Activated naive CD8-positive, alpha-beta T cell treated with anti-CD3 and anti-CD28 coated beads, Interleukin-2, amount 50 U/mL, for 24 hours (primary cell): ENCODE measurements at places on chromosomes 4 and X.

- DNase-seq = no peak
Observed at GRCh38 chr4:169259271-169259670, 11.5 kb downstream of the SH3RF1 start.

GRCh38 chr4:187562345-187562744 is 433.2 kb upstream of the ZFP42 start:
- DNase-seq = no peak

- DNase-seq = no peak
Observed at GRCh38 chr4:167421201-167421600, 186.9 kb upstream of the SPOCK3 start.

GRCh38 chr4:57064811-57065711 is 45.1 kb downstream of the IGFBP7 start:
- no peak for DNase-seq

GRCh38 chr4:92519727-92520126 is 216.0 kb downstream of the GRID2 start:
- no peak for DNase-seq

DNA sequence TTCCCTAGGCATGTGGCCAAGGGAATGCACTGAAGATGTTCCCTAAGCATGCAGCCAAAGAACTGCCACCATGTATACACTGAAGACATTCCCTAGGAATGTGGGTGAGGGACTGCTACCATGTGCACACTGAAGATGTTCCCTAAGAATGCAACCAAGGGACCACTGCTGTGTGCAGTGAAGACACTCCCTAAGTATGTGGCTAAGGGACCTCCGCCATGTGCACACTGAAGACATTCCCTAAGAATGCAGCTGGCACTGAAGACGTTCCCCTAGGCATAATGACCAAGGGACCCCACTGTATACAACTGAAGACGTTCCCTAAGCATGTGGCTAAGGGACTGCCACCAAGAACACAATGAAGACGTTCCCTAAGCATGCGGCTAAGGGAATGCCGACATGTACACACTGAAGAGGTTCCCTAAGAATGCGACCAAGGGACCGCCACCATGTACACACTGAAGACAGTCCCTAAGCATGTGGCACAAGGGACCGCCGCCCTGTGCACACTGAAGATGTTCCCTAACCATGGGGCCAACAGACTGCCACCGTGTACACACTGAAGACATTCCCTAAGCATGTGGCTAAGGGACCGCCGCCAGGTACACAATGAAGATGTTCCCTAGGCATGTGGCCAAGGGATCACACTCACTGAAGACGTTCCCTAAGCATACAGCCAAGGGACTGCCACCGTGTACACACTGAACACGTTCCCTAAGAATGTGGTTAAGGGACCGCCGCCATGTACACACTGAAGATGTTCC is 25.6 kb downstream of the DHRSX start:
- no peak for DNase-seq

DNA sequence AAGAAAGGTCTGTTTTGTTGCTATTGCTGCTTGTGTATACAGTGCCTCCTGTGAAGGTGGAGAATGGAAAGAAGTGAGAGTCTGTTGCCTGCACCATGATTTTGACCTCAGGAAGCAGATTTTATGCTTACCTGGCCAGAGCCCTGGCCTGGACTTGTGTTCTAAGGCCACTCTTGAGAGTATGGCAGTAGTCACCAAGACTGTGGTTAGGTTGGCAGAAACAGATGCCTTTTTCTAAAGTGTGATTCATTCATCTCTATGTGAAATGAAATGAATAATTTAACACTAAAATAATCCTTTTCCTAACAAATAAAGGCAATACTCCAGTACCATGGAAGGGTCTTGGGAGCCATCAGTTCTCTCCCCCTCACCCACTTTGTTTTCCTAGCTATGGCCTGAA is 161.8 kb downstream of the DCLK2 start:
- no peak for DNase-seq

- no peak for DNase-seq
Observed at GRCh38 chrX:33892670-33893069, 239.4 kb downstream of the FAM47A start.

DNA sequence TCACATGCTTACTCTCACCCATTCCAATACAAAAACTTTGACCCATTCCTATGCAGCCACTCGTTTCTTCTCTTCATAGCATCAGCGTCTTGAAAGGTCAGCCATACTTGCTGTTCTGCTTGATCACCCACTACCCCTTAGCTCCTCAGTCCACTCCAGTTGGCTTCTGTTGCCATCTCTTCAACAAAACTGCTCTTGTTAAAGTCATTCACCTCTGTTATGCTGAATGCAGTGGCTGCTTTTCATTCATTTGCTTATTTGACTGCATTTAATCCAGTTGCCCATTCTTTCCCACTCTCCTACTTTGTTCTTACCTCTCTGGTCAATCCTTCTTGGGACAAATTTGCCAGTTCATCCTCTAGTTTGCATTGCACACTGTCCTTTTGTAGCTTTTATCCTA is 24.9 kb downstream of the CEP135 start:
- DNase-seq = no peak

DNA sequence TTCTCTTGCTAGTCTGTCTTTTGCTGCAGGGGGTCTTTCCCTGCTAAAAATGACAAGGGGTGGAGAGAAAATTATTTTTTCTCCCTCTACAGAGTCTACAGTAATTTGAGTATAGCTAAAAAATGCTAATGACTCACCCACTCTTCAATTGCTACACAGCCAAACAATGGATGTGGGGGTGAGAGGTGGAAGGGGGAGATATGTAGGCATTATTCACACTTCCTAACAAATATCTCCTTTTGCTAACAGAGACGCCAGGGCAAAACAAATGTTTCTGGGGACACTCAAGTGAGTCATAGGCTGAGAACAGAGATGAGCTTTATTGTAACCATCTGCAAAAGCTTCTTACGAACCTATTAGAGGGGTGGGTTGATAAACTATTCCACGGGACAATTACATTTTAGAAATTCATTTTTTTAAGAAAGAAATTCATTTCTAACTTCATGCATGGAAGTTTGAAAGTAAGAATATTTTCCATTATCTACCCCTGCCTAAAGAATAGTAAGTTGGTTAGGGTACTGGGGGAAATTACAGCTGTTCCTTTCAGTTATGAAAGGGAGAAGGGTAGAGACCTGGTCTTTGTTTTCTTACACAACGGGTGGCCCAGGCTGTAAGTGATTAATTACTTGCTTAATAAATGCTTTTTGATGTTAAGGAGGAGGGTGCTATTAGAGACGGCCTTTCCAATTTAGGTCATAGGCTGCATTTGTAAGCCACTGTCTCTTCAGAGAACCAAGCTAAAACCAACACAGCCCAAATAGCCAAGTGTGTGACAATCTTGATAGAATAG is 12.8 kb downstream of the SCD5 start:
- DNase-seq = no peak

- no peak for DNase-seq
Observed at GRCh38 chr4:73690051-73690738, 50.2 kb upstream of the CXCL8 start.

DNA sequence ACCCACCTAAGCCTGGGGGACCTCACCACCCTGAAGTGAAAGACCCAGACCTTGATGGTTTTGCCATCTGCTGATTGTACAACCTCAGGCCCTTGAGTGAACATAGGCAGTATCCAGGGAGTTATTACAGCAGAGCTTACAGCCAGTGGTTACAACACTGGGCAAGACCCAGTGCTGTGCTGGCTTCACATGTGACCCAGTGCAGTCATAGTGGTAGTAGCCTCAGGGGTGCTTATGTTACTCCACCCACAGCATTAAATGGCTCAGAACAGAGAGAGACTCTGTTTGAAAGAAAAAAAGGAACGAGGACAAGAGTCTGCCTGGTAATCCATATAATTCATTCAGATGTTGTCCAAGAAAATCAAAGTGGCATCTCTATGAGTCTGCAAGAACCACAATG is 45.2 kb upstream of the DACH2 start:
- DNase-seq = no peak

DNA sequence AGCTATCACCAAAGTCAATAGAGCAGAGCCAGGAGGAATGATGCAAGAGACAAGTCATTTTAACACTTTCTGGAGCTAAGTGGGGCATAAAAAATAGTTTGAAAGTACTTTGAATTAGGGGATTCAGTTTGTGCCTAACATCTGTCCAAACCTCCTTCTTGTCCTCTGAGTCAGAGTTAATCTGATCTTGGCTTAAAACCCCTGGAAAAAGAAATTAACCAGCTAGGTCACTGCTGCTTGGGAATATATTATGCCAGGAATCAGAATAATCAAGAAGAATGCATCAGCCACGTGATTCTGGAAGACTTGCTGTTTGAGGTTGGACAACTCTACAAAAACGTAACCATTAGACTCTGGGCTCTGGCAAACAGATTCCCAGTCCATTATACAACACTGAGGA is 45.3 kb upstream of the EDA2R start:
- no peak for DNase-seq

GRCh38 chrX:17328837-17329236 is 46.2 kb upstream of the NHS start:
- DNase-seq = no peak

DNA sequence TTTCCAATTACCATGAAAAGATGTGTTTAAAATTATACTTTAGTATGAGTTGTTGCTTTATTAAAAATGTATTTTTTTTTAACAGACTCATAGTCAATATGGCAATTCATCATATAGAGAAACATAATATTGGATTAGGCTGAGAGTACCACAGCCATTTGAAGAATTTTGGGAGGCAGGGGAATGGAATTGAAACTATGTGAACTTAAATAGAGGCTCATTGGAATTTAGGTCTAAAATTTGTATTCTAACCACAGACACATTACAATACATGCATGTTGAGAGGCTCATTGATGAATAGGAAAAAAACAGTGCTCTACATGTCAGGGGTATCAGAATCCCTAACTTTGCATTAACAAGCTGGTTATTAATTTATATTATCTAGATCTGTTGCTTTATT is 269.6 kb downstream of the DKK2 start:
- DNase-seq = no peak

DNA sequence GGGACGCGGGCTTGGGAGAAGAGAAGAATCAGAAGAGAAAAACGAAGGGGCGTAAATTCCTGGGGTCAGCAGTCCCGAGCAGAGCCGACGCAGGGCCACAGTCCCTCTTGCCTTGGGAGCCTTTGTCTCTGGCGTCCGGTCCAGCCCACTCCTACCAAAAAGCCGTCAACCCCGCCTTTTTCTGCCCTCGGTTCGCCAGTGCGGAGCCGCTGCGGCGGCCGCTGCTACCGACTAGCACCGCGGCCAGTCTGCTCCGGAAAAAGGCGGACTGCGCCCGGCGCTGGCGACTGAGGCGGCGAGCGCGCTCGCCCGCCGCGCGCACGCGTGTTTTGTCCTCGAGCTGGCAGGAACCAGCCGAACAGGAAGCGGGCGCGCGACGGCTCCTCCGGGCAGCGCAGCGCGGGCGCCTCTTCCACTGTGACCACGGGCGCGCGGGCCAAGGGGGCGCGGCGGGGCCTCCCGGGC is 502 bp downstream of the HNRNPDL start:
- no peak for DNase-seq

GRCh38 chr4:1333256-1333655 is 13.8 kb upstream of the UVSSA start:
- no peak for DNase-seq

- no peak for DNase-seq
Observed at GRCh38 chrX:101359966-101360365, 11.4 kb upstream of the TIMM8A start.

DNA sequence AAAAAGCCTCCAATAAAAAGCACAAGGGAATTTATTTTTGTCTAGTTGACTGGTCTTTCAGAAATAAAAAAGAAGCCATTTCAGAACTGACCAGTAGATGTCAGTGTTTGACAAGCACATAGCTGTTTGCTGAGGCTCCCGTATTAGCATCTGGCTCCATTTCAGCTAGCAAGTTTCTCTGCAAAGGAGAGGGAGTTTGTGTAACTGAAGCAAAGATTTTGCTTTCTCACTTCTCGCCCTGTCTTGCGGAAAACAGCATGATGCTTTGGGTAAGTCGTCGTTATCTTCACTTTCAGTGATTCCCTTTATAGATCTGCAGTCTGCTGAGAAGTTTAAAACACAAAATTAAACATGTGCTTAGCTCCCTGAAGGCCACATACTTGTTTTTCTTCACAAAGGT is 85.5 kb downstream of the CT47B1 start:
- no peak for DNase-seq

DNA sequence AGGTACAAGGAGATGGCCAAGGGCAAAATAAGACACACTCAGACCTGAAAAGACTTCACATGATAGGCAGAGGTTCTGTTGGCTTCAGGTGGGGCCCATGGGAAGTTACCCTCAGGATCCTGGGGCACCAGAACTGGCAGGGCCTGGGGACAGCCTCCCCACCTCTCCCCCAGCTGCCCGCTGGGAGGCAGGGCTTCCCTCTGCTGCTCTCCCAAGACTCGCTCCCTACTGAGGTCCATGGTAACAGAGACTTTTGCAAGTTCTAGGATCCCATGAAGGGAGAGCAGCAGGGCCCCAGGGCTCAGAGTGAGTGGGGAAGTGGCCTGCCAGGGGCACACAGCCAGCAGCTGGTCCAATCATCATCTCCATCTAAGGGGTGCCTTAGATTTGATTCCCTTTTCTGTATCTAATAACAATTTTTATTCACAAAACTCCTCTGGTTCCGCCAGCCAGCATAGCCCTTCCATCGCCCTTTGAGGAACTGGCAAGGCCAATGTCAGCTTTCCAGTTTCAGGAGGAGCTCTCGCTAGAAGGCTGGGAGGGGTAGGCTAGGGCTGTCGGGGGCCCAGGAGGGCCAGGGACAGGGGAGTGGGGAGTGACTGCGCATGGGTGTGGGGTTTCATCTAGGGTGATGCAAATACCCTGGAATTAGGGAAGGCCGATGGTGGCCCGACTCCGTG is 78.2 kb downstream of the SLC2A9 start:
- no peak for DNase-seq

- no peak for DNase-seq
Observed at GRCh38 chrX:124093222-124093621, 131.7 kb downstream of the STAG2 start.

- DNase-seq = no peak
Observed at GRCh38 chr4:80058740-80059139, 14.3 kb downstream of the ANTXR2 start.

GRCh38 chr4:84099599-84099998 is 399.5 kb downstream of the NKX6-1 start:
- DNase-seq = no peak
